Daoy (cell line): ENCODE measurements at places on chromosomes 5 and 9.

DNA sequence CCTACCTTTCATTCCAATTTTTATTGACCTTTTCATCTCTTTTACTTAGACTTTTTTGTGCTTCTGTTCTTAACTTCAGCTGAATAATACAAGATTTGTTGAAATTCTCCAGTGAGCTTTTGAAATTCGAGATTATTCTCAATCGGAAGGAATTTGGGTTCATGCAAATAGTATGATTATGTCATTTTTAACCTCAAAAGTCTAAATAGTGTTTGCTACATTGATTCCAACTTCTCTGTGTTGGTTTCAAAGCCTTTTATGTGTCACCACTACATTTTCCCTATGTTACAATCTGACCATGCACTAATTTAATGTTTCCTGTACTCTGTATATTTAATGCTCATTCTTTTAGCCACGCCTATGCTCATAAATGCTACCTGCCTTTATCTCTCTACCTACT, 44.1 kb downstream of the VPS13A start:
- no peak for DNase-seq

GRCh38 chr5:6728011-6728794, 15.0 kb downstream of the TENT4A start:
- no peak for DNase-seq

- no peak for DNase-seq
Observed at GRCh38 chr5:180787711-180788431, 14.7 kb downstream of the MGAT1 start.

GRCh38 chr5:55966284-55966683, 28.5 kb downstream of the IL6ST start:
- no peak for DNase-seq

DNA sequence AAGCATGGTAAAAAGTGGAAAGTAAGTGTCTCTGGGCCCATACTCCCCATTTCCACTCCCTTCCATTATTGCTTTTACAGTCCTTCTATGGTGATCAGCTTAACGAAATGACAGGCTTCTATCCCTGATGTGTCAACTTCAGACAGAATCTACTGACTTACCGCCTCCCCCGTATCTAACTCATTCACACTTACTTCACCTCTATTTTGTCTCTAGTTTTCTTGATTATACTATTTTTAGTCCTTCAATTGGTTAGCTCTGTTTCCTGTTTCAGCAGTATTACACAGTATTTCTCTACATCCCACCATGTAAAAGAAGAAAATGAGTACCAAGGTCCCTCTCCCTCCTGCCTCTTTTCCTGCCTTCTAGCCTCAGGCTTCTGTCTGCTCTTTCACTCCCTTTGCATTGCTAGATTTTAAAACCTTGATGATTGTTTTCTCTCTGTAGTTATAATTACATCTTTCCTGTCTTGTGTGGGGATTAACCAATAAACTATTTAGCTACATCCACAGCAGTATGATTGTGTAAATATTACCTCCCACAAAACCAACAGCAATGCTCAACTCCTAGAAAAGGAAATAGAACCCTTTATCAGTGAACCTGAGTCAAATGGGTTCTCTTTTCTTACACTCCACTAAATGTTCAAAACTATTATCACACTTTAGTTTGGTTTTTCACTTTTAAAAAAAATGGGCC, 53.4 kb downstream of the GNAQ start:
- no peak for DNase-seq

GRCh38 chr9:125989090-125989501, 241.9 kb downstream of the PBX3 start:
- no peak for DNase-seq

DNA sequence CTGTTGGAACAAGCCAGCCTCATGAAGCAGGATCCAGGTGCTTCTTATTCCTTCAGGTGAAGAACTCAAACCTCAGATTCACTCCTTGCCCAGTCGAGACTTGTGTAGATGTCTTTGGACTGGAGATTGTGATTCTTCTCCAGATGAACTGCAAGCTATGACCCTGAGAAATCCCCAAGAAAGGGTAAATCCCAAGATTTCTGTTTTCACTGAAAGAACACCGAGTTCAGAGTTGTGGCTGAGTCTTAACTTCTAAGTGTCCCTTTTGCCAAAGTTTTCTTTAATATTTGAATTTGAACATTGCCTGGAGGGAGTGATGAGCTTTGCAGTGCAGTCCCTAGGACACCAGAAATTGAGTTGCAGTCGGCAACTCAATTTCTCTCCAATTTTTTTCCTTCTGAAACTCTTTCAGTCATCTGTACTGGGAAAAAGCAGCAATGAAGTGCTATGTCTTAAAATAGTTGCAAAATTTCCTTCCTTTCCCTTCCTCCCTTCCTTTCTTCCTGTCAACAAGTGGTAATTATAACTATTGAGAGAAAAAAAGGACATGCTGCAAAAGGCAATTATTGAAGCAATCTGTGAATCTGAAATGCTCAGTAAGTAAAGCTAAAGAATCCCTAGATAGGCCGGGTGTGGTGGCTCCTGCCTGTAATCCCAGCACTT, 56.1 kb downstream of the ANKRD55 start:
- no peak for DNase-seq

DNA sequence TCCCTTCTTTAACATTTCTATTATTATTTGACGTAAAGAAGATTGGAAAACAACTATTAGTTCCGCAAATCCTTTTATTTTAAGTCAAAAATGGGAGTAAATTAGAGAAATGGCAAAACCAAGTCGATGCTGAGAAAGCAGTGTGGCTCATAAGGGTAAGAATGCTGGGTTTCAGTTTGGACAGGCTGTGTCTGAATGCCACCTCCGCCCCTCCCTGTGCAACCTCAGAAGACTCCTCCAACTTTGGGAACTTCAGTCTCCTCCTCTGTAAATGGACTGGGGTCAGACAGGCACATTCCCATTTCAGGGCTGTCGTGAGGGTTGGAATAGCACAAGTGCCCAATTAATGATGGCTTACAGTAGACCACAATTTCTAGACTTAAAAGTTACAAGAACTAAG, 154.0 kb downstream of the GABBR2 start:
- DNase-seq, result no peak

DNA sequence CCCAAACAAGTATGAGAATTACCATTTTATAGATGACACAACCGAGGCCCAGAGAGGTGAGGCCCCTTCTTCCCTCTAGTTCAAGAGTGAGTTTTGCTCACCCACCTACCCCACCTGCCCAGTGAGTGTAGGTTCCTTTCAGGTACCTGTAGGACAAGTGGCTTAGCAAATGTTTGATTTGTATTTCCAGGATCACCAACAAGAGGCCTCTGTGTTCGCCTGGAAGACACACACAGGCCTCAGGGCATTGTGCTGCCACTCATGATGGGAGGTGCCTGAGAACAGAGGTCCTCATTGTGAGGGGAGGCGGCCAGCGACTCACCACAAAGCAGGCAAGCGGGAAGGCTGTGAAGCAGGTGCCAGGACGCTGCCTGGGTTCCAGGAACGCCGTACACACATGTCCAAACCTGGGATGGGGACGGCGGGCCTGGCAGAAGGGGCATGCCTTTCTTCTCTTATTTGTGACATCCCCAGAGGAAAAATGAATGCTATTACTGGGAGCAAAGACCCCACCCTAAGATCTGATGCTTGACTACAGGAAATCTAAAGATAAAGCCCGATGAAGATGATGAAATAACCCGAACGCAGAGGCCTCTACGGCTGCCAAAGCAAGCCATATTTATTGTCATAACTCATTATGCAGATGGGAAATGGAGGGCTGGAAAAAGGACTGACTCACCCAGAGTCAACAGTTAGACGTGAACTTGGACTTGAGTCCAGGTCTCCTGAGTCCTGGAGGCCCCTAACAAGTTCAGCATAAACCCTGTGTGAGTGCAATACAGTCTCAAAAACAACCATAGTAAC, 60.2 kb upstream of the SLC25A51 start:
- peak; percentile 89 for DNase-seq

- DNase-seq, result no peak
Observed at GRCh38 chr5:13859270-13860065, 85.0 kb downstream of the DNAH5 start.

GRCh38 chr9:118533850-118534249, 829.6 kb downstream of the TLR4 start:
- no peak for DNase-seq

GRCh38 chr5:115600766-115601165, 1.5 kb downstream of the TICAM2 start:
- no peak for DNase-seq

DNA sequence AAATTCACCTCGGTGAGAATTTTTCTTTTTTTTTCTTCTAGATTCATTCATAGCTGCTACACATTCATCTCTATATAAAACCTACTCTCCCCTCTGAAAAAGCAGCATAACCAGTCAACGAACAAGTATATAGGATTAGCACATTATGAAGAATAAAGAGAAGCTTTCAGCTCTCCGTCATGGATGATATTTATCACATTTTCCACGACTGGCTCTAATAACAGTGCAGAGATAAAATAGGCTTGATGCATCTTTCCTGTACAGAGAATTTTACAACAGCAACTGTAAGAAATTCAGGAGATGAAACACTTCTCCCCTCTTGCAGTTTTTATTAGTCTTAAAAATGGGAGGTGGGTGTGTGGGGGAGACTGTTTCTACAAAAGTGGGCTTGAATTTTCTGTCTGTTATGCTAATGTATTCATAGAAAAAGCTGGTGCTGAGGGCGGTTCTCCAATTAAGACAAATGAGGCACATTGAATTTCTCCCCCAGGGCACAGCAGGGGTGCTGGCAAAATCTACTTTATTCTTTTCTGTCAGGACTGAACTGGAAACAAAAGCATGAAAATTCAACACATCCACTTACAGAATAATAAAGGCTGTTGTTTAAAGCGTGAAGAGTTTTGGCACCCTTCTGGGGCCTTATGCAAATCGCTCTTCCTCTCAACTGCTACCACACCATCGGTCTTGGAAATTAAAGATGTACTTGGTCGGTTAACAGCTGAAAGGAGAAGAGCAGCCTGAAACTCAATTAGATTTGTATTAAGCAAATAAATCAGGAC, 233.9 kb upstream of the ZNF608 start:
- DNase-seq, result no peak

- no peak for DNase-seq
Observed at GRCh38 chr5:15103864-15104263, 232.3 kb upstream of the ANKH start.

DNA sequence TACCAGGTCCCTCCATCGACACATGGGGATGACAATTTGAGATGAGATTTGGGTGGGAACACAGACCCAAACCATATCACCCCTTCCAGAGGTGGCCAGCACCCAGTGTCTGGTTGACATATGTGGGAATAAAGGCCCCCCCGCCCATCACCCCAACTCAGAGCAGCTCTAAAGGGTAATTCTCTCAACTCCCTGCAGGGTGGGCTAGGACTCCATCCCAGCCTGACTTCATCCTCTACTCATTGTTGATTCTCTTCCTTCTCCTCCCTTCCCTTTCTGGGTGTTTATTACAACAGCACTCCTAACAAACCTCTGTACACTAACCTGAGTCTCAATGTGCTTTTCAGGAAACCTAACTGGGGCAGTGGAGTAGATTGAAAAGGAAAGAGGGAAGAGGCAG, 339.9 kb downstream of the ACTL7B start:
- DNase-seq, result peak; percentile 12

DNA sequence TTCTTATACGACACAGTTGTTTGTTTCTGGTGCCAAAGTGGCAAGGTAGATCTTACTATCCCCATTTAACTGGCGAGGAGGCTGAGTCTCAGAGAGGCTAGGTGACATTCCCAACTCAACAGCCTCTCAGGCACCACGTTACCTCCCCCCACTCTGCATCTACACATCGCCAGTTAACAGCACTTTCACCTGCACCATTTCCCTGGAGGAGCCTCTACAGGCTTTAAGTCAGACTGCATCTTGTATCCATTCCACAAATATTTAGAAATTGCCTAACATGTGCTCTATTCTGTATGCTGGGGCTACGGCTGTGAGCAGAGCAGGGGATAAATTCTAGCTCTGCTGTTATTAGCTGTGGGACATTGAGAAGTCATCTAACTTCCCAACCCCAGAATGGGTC, 168.6 kb downstream of the INSYN2B start:
- DNase-seq, result no peak

- no peak for DNase-seq
Observed at GRCh38 chr9:3177936-3178335, 334.0 kb upstream of the PUM3 start.

DNA sequence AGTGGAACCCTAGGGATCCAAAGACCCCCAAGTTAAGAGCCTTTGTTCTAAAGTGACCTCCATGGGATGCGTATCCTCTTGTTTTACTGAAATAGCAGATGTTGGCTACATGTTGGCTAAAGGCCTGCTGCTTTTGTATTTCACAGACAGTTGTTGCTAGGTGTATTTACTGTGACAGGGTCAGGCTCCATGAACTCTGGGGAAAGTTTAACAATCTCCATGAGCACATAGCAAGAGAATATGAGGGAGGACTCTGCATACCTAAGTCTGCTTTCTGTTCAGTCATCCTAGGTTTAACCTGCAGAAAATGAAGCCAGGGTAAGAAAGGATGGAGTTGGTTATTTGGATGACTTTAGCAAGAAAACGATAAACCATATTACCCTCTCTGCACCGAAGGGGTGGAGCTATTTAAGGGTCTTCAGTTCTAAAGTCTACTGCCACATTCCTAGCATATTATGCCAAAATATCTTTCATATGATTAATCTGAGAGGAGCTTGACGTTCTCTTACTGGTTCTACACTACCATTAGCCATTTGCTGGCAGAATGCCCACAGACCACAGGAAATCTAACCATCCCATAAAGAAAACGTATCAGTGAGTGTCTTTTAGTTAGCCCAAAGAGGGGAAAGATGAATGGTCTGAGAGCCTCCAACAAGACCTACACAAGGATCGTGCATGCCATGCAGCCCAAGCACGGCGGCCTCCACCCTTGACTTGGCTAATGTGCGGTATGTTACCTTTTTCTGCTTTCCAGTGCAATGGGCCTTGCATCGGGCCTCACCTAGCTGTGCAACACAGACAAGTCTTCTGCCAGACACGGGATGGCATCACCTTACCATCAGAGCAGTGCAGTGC, 127.8 kb downstream of the SAXO1 start:
- DNase-seq, result peak; percentile 60

- no peak for DNase-seq
Observed at GRCh38 chr5:1466631-1467265, 21.5 kb upstream of the SLC6A3 start.

- DNase-seq, result no peak
Observed at GRCh38 chr9:137647096-137647714, 28.4 kb downstream of the EHMT1 start.

GRCh38 chr9:98532574-98532973, 176.2 kb downstream of the GABBR2 start:
- no peak for DNase-seq

- peak; percentile 84 for DNase-seq
Observed at GRCh38 chr5:126044111-126044668, 379.0 kb upstream of the GRAMD2B start.

DNA sequence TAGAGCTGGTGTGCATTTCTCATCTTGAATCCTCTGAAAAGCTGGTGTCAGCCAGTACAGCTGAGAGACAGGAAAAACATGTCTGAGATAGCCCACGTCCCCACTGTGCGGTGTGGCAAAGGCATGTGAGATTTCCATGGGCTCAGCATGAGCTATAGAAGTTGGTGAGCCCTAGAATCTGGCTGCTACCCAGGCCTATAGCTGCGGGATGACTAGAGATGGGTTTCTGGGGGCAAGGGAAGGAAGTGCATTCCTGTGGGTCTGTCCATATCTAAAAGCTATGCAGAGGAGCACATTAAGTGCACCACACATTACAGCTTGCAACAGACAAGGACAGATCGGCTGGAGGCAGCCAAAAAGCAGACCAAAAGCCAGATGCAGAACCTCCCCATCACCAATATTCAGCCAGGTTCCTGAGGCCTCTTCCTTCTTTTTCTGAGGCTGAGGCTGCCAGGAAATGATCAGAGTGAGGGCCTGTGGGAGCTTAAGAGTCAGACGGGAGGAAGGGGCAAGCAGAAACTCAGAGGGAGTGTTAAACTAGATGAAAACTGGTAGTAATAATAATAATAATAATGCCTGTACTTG, 55.8 kb upstream of the RANBP3L start:
- peak; percentile 81 for DNase-seq

- DNase-seq, result no peak
Observed at GRCh38 chr9:38406476-38407186, 14.1 kb downstream of the ALDH1B1 start.
